ENCODE measurements at places on chromosomes 12 and 14.

DNA sequence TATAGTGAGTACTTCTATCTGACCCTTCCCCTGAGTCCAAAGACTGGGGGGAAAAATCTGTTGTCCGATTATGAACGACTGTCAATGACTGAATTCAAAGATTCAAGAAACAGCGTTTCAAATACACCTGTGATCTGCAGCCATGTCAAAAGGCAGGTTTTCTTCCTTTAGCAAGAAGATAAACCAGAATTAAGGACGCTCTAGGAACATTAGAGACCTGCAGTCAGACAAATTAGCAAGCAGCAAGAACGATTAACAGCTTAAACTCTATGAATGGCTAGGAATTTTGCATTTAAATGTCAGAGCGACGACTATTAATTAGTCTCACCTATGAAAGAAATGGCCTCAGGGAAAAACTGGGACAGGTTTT, 2.1 kb downstream of the DUSP6 start:
- no peak for DNase-seq

GRCh38 chr12:15851045-15851620, 31.1 kb upstream of the STRAP start:
- no peak for DNase-seq

DNA sequence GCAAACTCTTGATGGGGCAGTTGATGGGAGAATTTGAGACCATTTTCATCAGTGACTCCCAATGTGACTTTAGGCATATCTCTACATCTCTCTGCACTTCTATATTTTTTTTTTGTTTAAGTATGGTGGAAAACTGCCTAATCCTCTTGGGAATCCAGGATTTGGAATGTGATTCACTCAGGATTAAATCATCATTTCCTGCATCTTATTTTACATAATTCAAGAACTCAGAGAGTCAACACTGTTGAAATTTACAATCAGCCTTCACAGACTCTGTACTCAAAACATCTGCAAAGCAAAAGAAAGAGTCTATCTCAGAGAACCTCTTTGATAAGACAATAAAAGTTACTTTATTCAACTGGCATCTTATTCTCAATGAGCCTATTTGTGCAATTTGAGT, 260.7 kb upstream of the NOS1 start:
- DNase-seq, result no peak

- no peak for DNase-seq
Observed at GRCh38 chr14:50619569-50620141, 48.5 kb downstream of the SAV1 start.

GRCh38 chr12:102421802-102422583, 58.4 kb downstream of the IGF1 start:
- no peak for DNase-seq

DNA sequence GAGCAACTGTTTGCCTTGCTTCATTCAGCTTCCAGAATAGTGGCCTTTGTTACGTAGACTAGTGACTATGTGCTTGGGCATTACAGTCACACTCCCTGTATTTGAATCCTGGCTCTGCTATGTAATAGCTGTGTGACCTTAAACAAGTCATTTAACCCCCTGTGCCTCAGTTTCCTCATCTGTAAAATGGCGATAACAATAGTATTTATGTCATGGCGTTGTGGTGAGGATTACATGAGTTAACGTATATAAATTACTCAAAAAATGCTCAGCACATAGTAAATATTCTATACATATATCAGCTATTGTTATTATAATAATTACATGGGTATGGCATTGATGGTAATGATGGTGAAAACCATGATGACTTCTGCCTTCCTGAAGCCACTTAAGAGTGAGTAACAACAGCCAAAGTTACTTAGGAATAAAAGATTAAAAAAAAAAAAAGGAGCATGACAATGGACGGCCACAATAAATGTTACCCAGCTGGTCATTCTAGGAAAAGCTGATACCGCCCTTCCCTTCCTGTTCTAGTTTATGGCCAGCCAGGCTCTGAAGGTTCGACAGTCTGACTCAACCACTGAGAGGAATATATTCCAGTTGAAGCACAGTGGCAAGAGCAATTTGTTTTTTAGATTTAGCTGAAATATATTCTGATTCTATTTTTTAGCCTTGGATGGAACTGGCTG, 9.9 kb upstream of the ADIPOR2 start:
- no peak for DNase-seq

DNA sequence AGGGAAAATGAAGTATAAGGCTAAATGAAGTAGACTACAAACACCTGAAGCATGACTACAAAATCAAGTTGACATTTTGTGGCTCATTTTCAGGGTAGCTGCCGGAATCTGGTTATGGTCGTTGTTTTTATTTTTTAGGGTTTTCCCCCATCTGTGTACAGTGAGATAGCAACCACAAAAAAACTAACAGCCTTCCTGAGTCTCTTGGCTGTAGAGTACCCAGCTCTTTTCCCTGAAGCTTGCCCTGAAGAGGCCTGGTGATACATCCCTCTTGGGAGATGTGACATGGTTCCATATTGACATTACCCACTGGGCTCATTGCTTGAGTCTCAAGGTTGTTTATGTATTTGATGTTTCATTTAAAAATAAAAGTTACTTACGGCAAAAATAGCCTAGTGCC, 424.0 kb downstream of the ZFP36L1 start:
- DNase-seq, result no peak

- DNase-seq, result no peak
Observed at GRCh38 chr14:74085047-74085637, 386 bp downstream of the LIN52 start.

GRCh38 chr14:37116933-37117849, 55.2 kb downstream of the SLC25A21 start:
- DNase-seq, result peak; percentile 51

DNA sequence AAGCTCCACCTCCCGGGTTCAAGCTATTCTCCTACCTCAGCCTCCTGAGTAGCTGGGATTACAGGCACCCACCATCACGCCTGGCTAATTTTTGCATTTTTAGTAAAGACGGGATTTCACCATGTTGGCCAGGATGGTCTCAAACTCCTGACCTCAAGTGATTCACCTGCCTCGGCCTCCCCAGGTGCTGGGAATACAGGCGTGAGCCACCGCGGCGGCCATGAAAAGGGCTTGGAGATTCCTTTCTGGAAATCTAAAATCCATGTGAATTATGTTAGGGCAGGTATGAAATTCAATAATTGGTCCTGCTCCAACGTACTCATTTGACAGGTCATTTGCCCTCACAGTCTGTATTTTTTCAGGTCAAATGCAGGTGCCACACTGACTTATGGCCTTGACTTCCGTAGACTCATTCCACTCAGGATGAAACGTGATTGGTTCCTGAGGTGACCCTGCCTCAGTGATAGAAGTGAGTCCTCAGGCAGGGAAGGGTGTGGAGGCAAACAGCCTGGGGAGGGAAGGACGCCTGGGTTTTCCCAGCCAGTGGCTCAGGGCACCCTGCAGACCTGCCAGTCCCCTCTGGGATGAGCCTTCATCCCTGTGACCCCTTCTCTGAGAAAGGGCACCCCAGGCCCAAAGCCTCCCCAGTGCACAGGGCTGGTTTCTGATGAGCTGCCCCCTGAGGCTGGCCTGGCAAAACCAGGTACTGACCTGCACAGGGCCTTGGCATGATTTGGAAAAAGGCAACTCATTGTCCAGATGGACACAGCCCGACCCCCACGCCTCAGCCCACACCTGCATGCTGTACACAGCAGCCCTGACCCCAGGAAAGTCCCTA, 48.7 kb downstream of the PSMA6 start:
- DNase-seq, result no peak

- DNase-seq, result no peak
Observed at GRCh38 chr12:93894391-93895088, 217.4 kb downstream of the CRADD start.

DNA sequence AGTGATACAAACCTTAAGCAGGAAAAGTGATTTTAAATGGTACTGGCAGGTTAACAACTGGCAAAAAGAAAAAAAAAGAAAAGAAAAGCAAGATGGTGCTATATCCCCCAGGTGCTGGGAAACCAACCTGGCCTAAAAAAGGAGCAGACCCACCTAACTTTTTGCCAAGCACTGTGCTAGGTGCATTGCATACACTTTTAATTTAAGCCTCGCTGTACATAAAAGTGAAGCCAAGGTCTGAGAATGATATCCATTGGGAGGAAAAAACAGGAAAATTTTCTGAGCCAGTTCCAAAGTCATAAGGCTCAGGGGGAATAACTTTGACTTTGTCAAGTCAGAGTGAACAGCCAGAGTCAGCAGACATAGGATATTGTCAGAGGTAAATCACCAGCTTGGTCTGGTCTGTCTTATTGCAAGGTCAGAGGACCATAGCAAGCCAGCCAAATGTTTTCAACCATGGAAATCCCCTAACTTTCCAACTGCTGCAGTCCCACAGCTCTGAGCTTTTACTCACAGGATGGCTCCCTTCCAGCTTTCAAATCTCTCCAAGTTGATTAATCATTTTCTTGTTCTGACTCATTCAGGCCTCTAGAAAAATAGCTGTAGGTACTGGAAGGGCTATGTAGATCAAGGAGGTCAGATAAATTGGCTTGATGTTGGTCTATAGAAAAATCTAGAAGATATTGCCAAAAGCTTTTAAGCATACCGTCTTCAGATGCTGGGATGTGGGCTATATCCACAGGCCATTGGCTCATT, 412.9 kb downstream of the RAD51B start:
- DNase-seq, result peak; percentile 82

- peak; percentile 81 for DNase-seq
Observed at GRCh38 chr14:75604979-75605851, 26.8 kb downstream of the FLVCR2 start.

GRCh38 chr14:79749065-79749464, 462.2 kb downstream of the DIO2 start:
- no peak for DNase-seq

- no peak for DNase-seq
Observed at GRCh38 chr12:48001505-48002413, 2.5 kb downstream of the COL2A1 start.

DNA sequence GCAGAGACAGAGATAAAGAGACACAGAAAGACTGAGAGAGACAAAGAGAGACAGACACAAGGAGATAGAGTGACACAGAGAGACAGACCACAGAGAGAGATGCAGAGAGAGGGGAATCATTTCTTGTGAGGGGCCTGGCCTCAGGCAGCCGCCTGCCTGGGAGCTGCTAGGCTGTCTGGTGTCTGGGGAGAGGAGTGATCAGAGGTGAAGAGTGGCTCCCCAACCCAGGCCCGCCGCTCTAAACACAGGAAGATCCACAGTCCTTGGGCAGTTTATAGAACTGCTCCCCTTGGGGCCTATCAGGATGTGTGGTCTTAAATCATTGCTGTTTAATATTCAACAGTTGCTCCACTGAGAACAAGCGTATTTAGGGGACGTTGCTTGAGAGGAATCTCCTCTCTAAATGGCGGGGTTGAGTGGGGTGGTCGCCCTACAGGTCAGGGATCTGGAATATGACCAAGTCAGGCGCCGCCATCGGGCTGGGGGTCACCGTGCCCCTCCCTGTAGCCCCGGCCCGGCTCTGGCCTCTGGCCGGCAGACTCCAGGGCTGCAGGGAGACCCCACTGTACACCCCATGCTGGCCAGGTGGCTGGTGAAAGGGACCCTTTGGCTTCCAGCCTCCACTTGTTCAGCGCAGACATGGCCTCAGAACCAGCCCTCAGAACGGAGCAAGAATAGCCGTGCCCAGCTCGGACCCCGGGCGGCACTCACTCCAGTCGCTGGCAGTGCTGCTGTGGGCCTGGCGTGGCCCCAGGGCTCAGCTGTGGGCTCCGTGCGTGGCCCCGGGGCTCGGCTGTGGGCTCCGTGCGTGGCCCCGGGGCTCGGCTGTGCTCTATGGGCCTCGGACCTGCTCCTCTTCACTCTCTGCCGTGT, 89.4 kb downstream of the GALNT9 start:
- no peak for DNase-seq

GRCh38 chr14:39264558-39264957, 30.8 kb downstream of the MIA2 start:
- DNase-seq, result no peak

- no peak for DNase-seq
Observed at GRCh38 chr12:31214626-31215517, 111.1 kb downstream of the SINHCAF start.

DNA sequence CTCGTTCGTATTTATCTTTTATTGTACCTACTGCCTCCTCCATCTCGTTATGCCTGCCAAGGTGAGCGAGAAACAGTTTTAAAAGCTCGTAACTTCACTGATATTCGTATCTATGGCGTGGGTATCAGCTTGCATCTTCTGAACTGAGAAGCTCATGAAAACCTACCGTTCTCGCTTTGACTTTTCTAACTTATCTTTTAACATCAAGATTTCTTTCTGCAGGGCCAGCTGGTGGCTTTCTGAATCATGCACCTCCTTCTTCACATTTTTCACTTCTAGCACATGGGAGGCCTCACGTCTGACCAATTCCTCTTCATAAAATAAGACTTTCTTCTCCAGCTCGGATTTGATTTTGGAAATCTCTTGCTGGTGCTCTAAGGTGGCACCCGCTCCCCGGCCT, 45.8 kb downstream of the AMN start:
- no peak for DNase-seq

DNA sequence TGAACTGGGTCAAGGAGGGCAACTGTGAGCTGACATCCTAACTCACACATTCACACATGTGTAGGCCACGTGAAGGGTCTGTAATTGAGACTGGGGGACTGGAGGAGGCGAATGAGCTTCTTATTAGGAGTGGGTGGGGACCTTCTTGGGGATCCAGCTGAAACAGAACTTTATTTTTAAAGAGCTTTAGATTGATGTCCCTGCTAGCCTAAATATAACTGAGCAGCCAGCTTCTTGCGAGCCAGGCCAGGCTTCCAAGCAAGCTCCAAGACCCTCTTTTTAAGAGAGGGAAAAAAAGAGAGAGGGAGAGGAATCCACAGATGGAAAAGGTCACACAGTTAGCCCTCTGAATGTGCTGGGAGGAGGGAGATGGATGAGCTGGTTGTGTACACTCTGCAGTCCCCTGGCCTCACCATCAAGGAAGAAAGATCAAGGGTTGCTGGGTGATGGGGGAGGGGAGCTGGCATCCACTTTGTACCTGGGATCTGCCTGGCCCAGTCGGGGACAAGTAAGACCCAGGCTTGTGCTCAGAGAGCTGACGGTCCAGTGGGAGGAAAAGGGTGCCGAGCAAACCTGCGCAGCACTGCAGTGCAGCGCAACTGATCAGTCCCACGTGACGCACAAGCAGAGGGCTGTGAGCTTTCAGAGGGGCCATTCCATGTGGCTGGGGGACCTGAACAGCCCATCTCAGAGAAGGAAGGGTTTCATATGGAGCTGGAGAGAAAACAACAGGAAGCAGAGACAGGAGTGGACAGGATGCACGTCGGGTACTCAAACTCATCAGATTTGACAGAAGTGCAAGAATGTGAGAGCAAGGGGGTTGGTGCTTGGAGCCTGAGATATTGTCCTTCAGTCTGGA, 154.5 kb downstream of the ZFP36L1 start:
- no peak for DNase-seq

DNA sequence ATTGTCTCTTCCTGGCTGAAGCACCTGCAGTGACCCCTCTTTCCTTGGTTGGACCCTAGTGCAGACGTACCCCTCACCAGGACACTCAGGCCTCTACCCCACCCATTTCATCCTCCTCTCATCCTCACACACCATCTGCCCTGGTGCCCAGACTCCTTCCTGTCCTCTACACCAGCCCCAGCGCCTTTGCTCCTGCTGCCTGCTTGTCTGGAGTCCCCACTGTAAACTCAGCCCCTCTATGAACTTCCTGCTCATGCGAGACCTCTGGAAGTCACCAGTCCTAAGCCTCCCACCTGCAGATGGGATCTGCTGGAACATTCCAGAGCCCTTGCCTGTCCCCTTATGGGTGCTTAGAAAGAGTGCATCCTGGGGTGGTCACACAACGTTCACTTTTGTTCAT, 242.5 kb downstream of the ADGRD1 start:
- DNase-seq, result no peak

- DNase-seq, result no peak
Observed at GRCh38 chr12:24494401-24494800, 454.5 kb downstream of the BCAT1 start.
